ENCODE measurements at places on chromosomes 3 and 15. TPM values are rescaled to one million over a fixed set of nuclear protein-coding genes. Genes with fewer than 3 reads are reported as not detected.

EIF4E3 gene
- total RNA-seq, result 16.1 TPM

GXYLT2 gene
- 7.4 TPM for total RNA-seq

LTK gene
- 0.66 TPM for total RNA-seq

PRR20G gene
- total RNA-seq, result not detected

P2RY14 gene
- 8.5 TPM for total RNA-seq
